Right atrium auricular region (tissue), 2 donors: ENCODE measurements at places on chromosomes 2 and 18. TPM values are rescaled to one million over a fixed set of nuclear protein-coding genes. Genes with fewer than 3 reads are reported as not detected.
A peak's percentile ranks its signal among the peaks of the same experiment; 100 is the strongest.

DNA sequence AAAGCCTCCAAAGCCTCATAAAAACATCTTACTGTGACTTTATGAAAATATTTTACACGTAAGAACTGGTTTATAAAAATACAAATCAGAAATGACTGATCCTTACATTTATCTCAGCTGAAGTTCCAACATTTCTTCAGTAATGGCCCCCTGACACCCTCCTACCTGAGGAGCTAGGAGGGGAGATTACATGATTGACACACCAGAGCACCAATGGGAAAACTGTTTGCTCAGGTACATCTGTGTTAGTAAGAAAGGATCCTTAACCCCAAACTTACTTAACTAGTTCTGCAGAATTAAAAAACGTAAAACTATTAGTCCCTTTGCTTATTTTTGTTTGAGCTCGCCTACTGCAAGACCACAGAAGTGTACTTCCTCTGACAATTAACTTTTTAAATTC, 27.0 kb downstream of the ENOSF1 start:
- peaks cover 25% of the 10 kb centered on the region for H3K36me3 ChIP-seq
- H3K4me1 ChIP-seq = no peaks in the 10 kb centered on the region
- H3K27ac ChIP-seq = no peak overlapping the region
- no peak for DNase-seq
- H3K27me3 ChIP-seq = no peaks in the 10 kb centered on the region

DNA sequence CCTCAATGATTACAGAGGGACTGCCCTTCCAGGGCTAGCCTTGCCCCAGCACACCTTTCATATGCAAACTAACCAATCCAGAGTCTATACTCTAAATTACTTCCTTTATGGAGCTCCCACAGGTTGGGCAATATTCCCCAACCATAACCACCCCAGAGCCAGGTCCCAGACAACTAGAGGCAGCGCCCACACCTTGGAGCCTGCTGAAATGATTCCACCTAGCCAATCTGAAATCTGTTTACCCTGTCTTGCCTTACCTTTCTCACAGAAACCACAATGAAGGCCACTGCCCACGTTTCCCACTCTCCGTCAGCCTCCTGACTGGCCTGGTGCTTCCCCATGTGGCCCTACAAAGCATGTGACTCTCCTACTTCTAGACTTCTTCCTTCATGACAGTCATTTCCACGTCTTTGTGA, 62.0 kb downstream of the REEP1 start:
- no peak overlapping the region for H3K27ac ChIP-seq
- no peaks in the 10 kb centered on the region for H3K27me3 ChIP-seq

DNA sequence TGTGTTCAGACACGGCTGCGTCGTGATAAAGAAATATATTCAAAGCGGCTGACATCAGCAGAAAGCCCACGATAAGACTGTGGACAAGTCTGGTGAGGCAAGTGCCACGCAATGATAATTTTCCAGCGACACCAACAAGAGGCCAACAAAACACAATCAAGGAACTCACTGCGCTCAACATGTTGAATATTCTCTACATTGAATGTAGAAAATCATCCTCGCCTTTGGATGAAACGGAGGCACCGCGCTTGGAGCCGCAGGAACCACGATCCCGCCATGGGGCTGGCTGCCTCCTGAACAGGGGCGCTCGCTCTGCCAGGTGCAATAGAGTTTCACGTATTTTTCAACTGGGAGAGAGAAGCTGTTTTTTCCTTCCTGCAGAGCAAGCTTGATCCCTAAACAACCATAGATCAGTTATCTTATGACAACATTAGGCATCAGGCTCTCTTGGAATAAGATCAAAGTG, 220.3 kb downstream of the ATAD2B start:
- H3K36me3 ChIP-seq = peaks cover 6% of the 10 kb centered on the region
- H3K27me3 ChIP-seq = no peaks in the 10 kb centered on the region
- no peak for DNase-seq
- no peak overlapping the region for H3K27ac ChIP-seq

GRCh38 chr18:3075491-3075890, 62.5 kb upstream of the LPIN2 start:
- H3K27me3 ChIP-seq = no peaks in the 10 kb centered on the region
- no peak overlapping the region for H3K27ac ChIP-seq
- peaks cover 78% of the 10 kb centered on the region for H3K36me3 ChIP-seq
- H3K4me1 ChIP-seq = no peaks in the 10 kb centered on the region
- DNase-seq = no peak

DNA sequence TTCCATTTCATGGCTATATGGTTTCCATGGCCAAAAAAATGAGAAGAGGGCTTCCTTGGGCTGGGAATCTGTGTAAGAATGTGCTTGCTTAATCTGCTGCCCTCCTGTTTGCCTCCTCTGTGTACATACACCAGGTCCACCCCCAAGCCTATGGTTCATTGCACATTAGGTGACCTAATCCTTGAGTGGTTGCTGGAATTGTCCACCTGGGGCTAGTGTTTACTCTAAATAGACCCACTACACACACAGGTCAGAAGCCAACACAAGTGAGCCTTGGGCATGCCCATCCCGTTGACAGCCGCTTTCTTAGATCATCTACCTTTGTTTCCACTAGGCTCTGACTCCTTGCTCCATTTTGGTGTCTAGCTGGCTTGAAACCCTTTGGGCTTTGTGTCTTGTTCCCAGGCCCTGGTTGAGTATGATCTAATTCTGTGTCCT, 59.2 kb upstream of the ATL2 start:
- no peak overlapping the region for H3K4me3 ChIP-seq
- no peak for DNase-seq
- H3K27me3 ChIP-seq = no peaks in the 10 kb centered on the region
- H3K4me1 ChIP-seq = no peaks in the 10 kb centered on the region

Gene SUCLG1
- 139 TPM for total RNA-seq

- DNase-seq = no peak
- no peaks in the 10 kb centered on the region for H3K4me1 ChIP-seq
- no peaks in the 10 kb centered on the region for H3K36me3 ChIP-seq
- H3K27me3 ChIP-seq = no peaks in the 10 kb centered on the region
- no peak overlapping the region for H3K4me3 ChIP-seq
- H3K27ac ChIP-seq = no peak overlapping the region
Observed at GRCh38 chr2:12436935-12437561, 279.7 kb upstream of the TRIB2 start.

DNA sequence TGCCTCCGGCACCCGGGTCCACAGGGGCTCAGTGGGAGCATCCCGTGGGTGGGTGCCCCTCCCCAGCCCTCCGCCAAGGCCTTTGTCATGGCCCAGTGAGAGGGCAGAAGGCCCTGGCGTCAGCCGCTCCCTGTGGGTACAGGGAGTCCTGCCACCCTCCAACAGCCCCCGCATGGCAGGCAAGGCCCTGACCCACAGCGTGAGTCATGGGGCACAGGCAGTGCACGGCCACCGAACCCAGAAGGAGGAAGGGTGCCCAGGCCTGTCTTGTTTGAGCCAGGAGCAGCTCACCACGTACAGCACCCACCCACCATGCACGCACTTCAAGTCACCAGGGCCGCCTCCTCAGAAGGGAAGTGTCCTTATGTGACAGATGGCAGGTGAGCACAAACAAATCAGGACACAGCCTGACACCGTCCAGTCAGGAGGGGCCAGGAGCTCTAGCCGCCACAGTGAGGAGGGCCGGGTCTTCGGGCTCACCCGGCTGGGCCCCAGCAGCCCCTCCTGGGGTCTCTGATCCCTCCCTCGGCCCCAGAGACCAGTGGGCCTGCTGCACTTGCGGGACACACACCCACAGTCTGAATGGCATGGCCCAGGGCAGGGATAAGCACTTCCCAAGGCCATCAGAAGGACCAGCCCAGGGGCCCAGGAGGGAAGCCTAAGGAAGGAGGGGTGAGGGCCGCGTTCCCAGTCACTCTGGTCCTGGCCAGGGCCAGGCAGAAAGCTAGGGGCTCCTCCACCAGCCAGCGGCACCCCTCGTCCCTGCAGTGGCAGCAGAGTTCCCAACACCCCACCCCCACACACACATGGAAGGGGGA, 25.8 kb downstream of the BIN1 start:
- no peaks in the 10 kb centered on the region for H3K36me3 ChIP-seq
- H3K27ac ChIP-seq = no peak overlapping the region
- no peaks in the 10 kb centered on the region for H3K27me3 ChIP-seq
- no peak for DNase-seq
- H3K4me1 ChIP-seq = no peaks in the 10 kb centered on the region

- no peak overlapping the region for H3K27ac ChIP-seq
- H3K36me3 ChIP-seq = no peaks in the 10 kb centered on the region
- DNase-seq = no peak
- no peak overlapping the region for H3K4me3 ChIP-seq
- no peaks in the 10 kb centered on the region for H3K27me3 ChIP-seq
Observed at GRCh38 chr2:175353275-175353674, 171.8 kb upstream of the ATP5MC3 start.

Gene SPATA3
- not detected for total RNA-seq

Gene SERPINB13
- total RNA-seq = not detected

DNA sequence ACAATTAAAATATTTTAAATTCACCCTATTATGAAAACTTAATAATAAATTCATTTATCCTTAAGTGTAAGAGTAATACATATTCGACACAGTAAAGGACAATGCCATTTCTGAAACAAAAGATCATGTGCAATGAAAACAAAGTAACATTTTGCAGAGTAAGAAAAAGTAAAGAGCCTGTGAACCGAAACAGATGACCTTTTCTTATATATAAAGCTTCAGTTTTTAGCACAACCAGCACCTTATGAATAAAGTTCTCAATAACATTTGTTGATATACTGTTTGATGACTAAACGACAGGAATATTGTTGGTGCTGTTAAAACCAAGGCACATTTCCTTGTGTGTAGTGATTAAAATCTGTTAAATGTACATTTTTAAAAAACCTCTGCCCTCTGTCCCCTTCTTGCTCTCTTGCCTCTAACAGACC, 1.5 kb downstream of the PELI1 start:
- H3K4me3 ChIP-seq = peak overlapping the region; percentile 82
- peak overlapping the region; percentile 97 for H3K27ac ChIP-seq
- no peaks in the 10 kb centered on the region for H3K36me3 ChIP-seq
- no peaks in the 10 kb centered on the region for H3K4me1 ChIP-seq
- no peak for DNase-seq

DNA sequence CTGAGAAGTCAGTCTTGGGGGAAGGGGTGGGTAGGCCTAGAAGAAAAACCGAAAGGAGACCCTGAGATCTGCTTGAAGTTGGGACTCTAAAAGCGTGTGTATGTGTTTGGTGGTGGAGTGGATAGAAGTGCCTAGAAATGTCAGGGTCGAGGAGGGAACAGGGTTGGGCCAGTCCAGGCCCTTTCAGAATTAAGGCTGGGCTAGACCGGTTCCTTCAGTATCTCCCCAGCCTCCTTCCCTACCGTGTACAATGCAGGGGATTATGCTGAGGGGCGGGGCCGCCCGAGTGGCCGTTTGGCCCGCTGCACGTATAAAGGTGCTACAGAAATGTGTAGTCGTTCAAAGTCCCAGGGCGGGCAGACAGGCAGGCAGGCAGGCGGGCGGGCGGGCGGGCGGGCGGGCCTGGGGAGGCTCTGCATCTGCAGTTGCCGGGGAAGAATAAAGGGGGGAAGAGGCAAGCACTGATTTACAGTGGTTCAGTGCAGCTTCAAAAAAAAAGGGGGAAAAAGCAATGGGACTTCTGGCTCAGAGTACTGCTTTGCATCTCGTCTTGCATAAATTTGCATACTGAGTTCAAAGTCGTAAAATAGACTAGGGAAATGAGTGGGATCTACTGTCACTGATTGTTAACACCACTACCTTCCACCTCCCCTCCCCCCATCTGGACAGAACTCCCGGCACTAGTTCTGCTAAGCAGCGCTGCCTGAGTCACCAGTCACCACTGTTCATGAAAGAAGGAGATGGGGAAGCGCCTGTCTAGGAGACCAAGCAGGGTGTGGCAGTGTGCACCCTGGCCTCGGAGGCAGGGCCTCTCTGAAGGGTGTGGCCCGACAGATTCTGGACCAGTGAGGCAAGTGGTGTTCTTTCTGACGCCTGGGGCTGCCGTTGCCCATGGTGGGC, 3.6 kb downstream of the IGFBP2 start:
- H3K27me3 ChIP-seq = no peaks in the 10 kb centered on the region
- no peak for DNase-seq
- no peak overlapping the region for H3K4me3 ChIP-seq

- no peaks in the 10 kb centered on the region for H3K36me3 ChIP-seq
- H3K27ac ChIP-seq = no peak overlapping the region
- no peak overlapping the region for H3K4me3 ChIP-seq
- peaks cover 19% of the 10 kb centered on the region for H3K4me1 ChIP-seq
- no peak for DNase-seq
- no peaks in the 10 kb centered on the region for H3K27me3 ChIP-seq
Observed at GRCh38 chr18:48031641-48032040, 101.2 kb upstream of the SMAD2 start.

- H3K4me3 ChIP-seq = no peak overlapping the region
- H3K27me3 ChIP-seq = no peaks in the 10 kb centered on the region
- no peak overlapping the region for H3K27ac ChIP-seq
- no peaks in the 10 kb centered on the region for H3K4me1 ChIP-seq
Observed at GRCh38 chr2:195649629-195650190, 7.3 kb upstream of the SLC39A10 start.

Gene NEU2
- not detected for total RNA-seq

- H3K27me3 ChIP-seq = no peaks in the 10 kb centered on the region
- no peak for DNase-seq
- no peaks in the 10 kb centered on the region for H3K36me3 ChIP-seq
- H3K27ac ChIP-seq = no peak overlapping the region
- H3K4me1 ChIP-seq = peaks cover 10% of the 10 kb centered on the region
- H3K4me3 ChIP-seq = no peak overlapping the region
Observed at GRCh38 chr2:203574824-203575223, 39.7 kb upstream of the RAPH1 start.

- H3K4me3 ChIP-seq = no peak overlapping the region
- peak; percentile 51 for DNase-seq
- H3K36me3 ChIP-seq = no peaks in the 10 kb centered on the region
- no peaks in the 10 kb centered on the region for H3K27me3 ChIP-seq
- H3K4me1 ChIP-seq = no peaks in the 10 kb centered on the region
Observed at GRCh38 chr2:105538840-105539239, 140.0 kb upstream of the FHL2 start.

Gene CCBE1
- total RNA-seq = 0.94 TPM

- H3K4me3 ChIP-seq = no peak overlapping the region
- H3K27ac ChIP-seq = no peak overlapping the region
- H3K36me3 ChIP-seq = no peaks in the 10 kb centered on the region
- no peak for DNase-seq
Observed at GRCh38 chr2:35503311-35503710, 852.3 kb upstream of the CRIM1 start.

DNA sequence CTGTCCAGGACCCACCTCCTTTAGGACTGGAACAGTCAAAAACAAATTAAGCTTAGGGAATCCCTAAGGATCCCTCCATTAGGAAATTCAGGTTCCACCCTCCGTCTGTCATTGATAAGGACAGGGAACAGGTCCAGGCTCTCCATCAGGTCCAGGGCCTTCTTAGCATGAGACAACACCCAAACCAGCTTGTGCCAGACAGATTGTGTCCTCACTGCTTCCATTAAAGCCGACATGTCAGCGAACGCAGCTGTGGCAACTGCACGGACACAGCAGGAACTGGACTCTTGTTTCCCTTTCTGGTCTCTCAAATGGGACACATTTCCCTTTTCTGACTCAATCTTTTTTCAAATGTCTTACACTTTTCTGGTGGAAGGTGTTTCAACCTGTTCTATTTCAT, 81.4 kb downstream of the BCL11A start:
- no peak for DNase-seq
- H3K27ac ChIP-seq = no peak overlapping the region
- no peaks in the 10 kb centered on the region for H3K27me3 ChIP-seq
- H3K36me3 ChIP-seq = no peaks in the 10 kb centered on the region
- no peak overlapping the region for H3K4me3 ChIP-seq
- peaks cover 14% of the 10 kb centered on the region for H3K4me1 ChIP-seq

GRCh38 chr2:168452781-168453180, 3.3 kb upstream of the CERS6 start:
- no peaks in the 10 kb centered on the region for H3K27me3 ChIP-seq
- H3K27ac ChIP-seq = no peak overlapping the region
- DNase-seq = no peak
